T-helper 22 cell (primary cell): ENCODE measurements at places on chromosomes 5 and 9.

DNA sequence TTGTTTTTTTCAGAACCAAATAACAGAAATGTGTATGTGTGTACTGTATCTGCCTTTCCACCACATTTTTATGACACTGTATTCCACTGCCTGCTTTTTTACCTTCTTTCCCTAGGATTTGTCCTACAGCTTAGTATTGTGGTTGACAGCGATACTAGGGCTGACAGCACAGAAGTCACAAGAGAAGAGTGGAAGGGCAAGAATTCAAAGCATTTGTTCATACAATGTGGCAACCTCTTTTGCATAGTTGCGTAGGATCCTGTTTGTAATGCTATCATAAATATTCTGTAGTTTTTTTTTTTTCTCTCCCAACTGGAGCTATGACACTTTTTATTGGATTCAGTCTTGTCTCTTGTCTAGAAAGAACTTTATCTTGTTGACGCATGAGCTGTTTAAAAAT lies 5.6 kb upstream of the BNIP1 start:
- no peak for DNase-seq

DNA sequence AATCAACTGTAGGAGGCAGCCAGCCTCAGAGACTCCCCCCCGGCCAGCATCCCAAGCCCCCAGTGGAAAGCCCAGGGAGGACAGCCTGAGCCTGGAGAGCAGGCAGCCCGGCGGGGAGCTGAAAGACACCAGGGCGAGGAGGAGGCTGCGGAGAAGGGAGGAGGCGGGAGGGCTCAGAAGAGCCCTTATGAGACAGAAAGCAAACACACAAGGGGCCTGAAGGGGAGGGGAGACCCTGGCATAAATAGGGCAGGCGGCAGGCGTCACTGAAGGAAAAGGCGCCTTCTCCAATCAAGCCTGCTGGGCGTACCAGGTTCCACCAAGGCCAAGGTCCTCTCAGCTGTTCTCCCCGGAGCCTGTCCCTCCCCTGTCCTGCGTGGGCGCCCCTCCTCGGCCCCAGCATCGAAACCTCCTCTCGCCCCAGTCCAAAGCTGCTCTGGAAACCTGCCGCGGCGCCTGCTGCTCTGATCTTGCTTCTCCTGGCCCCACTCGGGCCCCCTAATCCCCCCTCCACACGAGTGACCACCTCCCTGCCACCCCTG lies 1.3 kb downstream of the SLC9A3 start:
- DNase-seq, result no peak

DNA sequence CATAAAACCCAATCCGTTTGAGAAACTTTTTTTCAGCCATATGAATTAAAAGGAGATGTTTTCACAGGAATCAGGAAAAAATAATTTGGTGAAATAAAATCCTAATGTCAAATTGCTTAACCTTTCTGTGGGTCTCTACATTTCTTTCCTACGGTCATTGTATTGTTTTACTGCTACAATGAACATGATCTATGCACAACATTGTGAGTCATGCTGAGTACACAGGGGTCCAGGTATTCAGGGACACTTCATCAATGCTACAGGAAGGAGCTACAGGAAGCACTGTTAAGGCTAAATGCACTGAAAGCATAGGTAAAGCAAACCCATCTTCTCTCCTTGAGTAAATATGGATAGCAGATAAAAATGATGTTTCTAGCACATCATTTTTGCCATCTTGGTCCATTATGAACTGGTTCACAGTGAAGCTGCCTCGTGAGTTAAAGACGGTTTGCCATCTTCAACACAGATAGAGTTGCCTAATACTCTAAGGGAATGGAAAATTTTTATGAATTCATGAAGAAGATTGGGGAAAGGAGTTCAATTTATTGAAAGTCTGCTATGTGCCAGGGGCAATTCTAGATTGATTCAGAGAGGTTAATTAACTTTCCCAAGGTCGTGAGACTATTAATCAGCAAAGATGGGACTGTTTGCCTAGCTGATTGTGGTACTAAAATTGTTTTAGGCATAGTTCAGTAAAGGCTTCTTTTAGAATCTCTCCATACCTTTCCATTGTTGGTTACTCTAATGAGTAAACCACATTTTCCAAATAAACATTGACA lies 85.5 kb downstream of the DIRAS2 start:
- DNase-seq, result no peak

DNA sequence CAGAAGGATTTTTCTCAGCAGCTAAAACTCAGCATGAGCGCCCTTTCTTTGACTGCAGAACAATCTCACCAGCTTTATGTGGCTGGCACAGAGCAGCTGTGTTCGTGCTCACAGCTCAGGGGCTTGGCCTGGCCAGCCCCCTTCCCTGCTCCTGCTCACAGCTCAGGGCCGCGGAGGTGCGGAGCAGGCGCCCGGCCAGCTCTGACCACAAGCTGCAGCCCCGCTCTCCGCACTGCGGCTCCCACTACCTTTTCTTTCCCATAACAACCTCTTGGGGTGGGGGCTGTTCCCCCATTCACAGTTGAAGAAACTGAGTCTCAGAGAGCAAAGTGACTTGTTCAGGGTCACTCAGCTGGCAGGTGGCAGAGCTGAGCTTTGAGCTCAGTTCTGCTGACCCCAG lies 34.0 kb upstream of the PHYKPL start:
- no peak for DNase-seq

GRCh38 chr9:78677326-78677725 lies 380.4 kb downstream of the PSAT1 start:
- no peak for DNase-seq

- DNase-seq, result no peak
These were observed 926.3 kb downstream of the TAF11L14 start for GRCh38 chr5:18560602-18561001.

DNA sequence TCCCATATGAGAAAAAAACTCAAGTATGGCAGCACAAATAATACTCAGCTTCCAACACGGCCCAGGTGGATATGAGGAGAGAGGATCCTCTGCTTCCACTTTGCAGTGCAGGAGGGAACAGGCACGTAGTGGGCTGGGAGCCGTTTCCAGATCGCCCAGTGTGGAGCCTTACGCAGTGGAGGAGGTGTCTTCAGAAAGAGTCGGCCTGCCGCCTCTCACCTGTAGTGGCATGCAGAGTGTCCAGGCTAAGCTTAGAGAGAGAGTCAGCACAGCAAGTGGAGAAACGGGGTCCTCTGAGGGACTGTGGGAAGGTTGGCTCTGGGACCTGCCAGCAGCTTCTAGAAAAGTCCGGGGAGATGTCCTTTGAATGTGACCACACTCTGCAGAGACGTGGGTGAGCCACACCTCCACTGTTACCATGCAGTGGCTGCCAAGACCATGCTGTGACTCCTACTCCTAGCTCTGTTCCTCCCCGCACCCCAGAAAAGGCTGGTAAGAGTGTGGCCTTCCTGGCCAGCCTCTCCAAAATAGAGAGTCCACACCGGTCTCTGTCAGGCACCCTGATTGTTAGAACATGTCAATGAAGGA lies 3.5 kb upstream of the SEMA4D start:
- no peak for DNase-seq

DNA sequence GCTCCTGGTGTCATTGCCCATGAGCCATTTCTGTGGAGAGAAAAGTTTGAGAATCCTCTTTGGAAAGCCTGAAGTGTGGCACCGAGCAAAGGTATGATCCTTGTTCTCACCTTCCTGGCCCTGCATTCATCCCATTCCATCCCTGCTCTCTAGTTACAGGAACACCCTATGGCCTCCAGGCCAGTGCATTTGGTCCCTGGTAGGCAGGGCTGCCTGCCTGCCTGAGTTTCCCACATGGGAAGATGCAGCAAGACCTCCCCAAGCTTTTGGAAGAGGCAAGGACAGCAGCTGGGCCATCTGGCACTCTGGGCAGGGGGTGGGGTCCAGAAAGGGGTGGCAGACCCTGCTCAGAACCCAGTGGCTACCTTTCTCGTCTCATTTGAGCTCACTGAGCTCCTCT lies 24.5 kb downstream of the IGIP start:
- no peak for DNase-seq
